ENCODE measurements at places on chromosomes 6 and 20. TPM values are rescaled to one million over a fixed set of nuclear protein-coding genes. Genes with fewer than 3 reads are reported as not detected.

Gene SLC25A27
- total RNA-seq: 1.9 TPM

Gene NKX2-4
- total RNA-seq: not detected

Gene ZNF165
- 0.17 TPM for total RNA-seq

Gene SYCP2
- total RNA-seq: 3.1 TPM

Gene DZANK1
- total RNA-seq: 0.70 TPM

Gene SLC16A10
- 0.19 TPM for total RNA-seq

Gene PLCG1
- 188 TPM for total RNA-seq

Gene TRIM40
- total RNA-seq: not detected

Gene FAXC
- total RNA-seq: 0.34 TPM

Gene F13A1
- total RNA-seq: not detected

Gene GPX5
- not detected for total RNA-seq

Gene BMP2
- 23.1 TPM for total RNA-seq

Gene NRSN1
- not detected for total RNA-seq

Gene BMP5
- total RNA-seq: not detected

Gene RIPOR2
- total RNA-seq: not detected

Gene SIRPD
- total RNA-seq: not detected

Gene TBXT
- not detected for total RNA-seq

Gene BTNL2
- not detected for total RNA-seq

Gene NDUFAF4
- total RNA-seq: 10.2 TPM

Gene TFAP2D
- total RNA-seq: not detected

Gene FOXS1
- 0.09 TPM for total RNA-seq

Gene SRSF6
- 52.5 TPM for total RNA-seq

Gene FKBP5
- 40.0 TPM for total RNA-seq

Gene GJA10
- not detected for total RNA-seq

Gene VPS16
- total RNA-seq: 51.6 TPM

Gene LST1
- total RNA-seq: 0.37 TPM

Gene COX7A2
- 324 TPM for total RNA-seq

Gene BHLHE23
- total RNA-seq: not detected

Gene BIRC7
- total RNA-seq: not detected

Gene MYB
- 0.19 TPM for total RNA-seq

Gene BCLAF1
- total RNA-seq: 108 TPM

Gene MATN4
- 0.17 TPM for total RNA-seq

Gene PLCB1
- total RNA-seq: 18.0 TPM

Gene SMIM8
- 4.3 TPM for total RNA-seq

Gene OR12D2
- total RNA-seq: not detected

Gene CLPSL2
- total RNA-seq: not detected

Gene DYNLT2
- total RNA-seq: 0.74 TPM

Gene POU5F1
- 0.68 TPM for total RNA-seq

Gene SCRT2
- total RNA-seq: not detected

Gene MAFB
- 3.4 TPM for total RNA-seq
